ENCODE measurements at places on chromosomes 13 and 19.

DNA sequence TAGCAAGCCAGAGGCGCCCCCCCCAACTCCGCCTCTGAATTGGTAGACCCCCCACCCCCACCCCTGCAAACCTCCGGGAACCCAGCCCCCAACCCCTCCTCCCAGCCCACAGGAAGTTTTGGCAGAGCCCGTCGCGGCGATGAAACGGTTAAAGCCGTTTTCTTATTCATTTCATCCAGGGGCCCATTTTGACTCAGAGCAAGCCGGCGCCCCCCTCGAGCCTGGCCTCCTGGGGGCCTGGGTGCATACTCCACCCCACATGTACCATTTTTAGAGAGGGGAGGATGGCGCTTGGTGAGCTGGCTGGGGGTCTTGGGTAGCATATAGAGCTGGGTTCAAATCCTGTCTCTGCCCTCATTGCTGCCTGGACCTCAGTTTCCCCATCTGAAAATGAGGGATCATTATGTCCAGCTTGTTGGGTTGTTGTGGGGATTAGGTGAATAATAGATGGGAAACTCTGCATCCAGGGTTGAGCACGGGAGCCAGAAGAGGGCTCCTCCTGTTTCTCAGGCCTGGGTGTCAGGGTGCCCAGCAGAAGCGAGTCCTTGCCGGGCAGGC lies 7.9 kb upstream of the JUNB start:
- no peak for DNase-seq

GRCh38 chr13:26502826-26503225 lies 54.7 kb upstream of the WASF3 start:
- DNase-seq, result peak; percentile 37

- no peak for DNase-seq
These were observed 42.4 kb upstream of the USE1 start for GRCh38 chr19:17172624-17173345.

DNA sequence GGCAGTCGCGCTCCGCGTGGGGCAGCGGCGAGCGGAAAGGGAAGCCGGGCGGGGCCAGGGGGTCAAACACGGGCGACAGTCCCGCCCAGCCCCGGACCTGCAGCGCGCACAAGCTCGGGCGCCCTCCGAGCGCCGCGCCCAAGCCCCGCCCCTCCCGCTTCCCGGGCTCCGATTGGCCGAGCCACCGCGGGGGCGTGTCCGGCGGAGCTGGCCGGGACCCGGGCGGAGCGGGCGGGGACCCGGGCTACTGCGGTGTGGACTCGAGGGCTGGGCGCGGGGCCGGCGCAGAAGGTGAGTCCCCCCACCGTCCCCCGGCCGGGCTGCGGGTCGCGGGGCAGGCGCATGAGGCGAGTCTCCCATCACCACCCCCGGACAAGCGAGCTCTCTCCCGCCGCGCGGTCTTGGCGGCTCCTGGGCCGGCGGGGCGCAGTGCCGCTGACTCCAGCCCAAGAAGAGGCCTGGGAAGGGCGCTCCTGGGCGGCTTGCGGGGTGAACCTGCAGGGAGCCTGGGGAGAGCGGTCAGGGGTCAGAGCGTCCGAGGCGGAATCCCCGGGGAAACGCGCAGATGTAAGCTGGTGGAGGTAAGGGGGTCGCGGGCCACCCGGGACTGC lies at the start of gene PLEKHF1:
Gene PLEKHF1, plus strand, starts transcription at position 247 of the 611 bp plus-strand sequence. CDS start 8,379 bp downstream, outside the sequence.
- peak; percentile 88 for DNase-seq

- DNase-seq, result no peak
These were observed 2.1 kb upstream of the GRWD1 start for GRCh38 chr19:48443731-48444128.

DNA sequence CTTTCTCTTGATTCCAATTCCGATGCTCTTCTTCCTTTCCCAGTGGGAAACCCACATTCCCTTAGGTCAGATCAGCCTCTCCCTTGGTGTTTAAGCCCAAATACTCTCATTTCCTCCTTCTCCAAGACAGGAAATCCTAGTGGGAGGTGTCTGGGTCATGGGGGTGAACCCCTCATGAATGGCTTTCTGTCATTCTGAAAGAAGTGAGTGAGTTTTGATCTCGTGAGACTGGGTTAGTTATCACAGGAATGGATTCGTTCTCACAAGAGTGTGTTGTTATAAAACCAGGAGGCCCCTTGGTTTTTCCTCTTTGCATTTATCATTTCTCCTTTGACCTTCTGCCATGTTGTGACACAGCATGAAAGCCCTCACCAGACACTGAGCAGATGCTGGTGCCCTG lies 76.2 kb upstream of the MTIF3 start:
- no peak for DNase-seq

DNA sequence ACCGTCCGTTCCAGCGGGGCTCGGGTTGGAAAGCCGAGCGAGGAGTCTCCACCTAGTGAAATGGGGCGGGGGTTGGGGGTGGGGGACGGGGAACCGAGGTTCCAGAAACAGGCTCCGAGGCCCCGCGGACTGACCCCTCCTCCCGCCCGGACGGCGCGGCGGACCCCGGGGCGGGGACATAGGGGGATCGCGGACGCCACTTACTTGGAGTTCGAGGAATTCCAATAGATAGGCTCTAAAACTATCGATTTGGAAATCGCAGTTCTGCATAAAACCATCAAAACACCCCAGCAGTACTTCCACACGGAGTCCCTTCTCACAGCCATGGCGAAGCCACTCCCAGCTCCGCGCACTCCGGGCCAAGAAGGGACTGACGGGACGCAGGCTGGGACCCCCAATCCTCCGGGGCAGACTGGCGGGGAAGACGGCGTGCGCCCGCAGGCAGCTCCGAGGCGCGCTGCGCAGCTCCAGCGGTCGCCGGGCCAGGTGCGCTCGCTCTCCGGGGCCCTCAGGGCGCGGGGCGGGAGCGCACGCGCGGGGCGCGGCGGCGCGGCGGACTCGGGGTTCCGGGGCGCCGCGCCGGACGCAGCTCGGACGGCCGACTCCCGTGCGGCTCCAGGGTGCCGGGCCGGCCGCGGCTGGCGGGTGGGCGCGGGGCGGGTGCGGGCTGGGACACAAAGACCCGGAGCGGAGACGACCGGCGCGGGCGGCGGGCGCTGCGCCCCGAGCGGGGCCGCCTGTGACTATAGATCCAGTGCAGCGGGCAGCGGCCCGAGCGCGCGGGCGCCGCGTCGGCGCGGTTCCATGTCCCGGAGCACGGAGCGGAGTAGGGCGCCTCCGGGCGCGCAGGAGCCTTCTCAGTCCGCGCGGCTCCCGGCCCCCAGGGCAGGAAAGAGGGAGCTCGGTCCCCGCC lies 567 bp downstream of the EFNB2 start:
- DNase-seq, result peak; percentile 12

GRCh38 chr13:46640843-46641242 lies 87.9 kb downstream of the LRCH1 start:
- no peak for DNase-seq

GRCh38 chr19:49924004-49924880 lies 4.8 kb upstream of the ATF5 start:
- DNase-seq, result peak; percentile 16

GRCh38 chr13:51245583-51245982 lies 23.4 kb downstream of the FAM124A start:
- DNase-seq, result no peak

- no peak for DNase-seq
These were observed 9.2 kb upstream of the GSX1 start for GRCh38 chr13:27783111-27783510.

- no peak for DNase-seq
These were observed 71.4 kb downstream of the ALOX5AP start for GRCh38 chr13:30806784-30807183.

All from gastrocnemius medialis (tissue), 4 donors.